ENCODE measurements at places on chromosomes 5 and 9.

GRCh38 chr9:93097511-93098201 is 1.6 kb downstream of the CARD19 start:
- no peak for DNase-seq

- DNase-seq = no peak
Measured at GRCh38 chr5:141121563-141121962, at the start of gene PCDHB4. Gene PCDHB4, plus strand, starts transcription at chr5:141121818. Its CDS starts 181 bp downstream, at chr5:141121999.

- DNase-seq = no peak
Measured at GRCh38 chr9:121593066-121593465, 58.4 kb upstream of the DAB2IP start.

DNA sequence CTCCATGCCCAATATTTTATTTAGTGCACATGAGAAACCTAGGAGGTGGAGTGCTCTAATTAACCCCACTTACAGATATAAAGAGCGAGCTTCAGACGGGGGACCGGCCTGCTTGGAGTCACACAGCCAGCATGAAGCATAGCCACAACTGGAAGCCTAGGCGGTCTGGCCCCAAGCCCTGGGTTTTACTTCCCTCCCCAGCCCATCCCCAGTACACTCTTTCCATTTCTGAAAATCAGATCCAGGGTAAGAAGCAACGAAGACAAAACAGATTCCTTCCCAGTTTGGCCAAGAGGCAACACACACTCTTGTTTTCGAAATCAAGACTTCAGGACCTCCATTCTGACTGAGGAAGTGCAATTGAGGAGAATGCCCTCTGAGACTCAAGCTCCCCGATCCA is 27.1 kb downstream of the KCNMB1 start:
- DNase-seq = no peak

- DNase-seq = no peak
Measured at GRCh38 chr5:34675857-34676256, 19.7 kb downstream of the RAI14 start.

DNA sequence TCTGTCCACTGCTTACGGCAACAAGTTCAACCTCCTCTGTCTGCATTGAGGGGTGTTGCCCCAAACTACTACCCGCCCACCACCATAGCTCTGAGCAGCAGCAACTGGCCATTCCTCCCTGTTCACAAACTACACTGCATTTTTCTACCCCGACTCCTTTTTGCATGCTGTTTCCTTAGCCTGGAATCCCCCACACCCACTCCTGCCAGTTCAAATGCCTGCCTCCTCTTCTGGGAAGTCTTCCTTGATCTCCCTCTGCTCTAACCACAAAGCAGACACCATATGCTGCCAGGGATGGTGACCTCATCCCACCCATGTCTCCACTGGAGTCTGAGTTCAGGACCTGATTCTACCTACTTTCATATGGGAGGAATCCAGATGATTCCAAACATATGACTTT is 13.3 kb downstream of the ALDH1B1 start:
- DNase-seq = no peak

DNA sequence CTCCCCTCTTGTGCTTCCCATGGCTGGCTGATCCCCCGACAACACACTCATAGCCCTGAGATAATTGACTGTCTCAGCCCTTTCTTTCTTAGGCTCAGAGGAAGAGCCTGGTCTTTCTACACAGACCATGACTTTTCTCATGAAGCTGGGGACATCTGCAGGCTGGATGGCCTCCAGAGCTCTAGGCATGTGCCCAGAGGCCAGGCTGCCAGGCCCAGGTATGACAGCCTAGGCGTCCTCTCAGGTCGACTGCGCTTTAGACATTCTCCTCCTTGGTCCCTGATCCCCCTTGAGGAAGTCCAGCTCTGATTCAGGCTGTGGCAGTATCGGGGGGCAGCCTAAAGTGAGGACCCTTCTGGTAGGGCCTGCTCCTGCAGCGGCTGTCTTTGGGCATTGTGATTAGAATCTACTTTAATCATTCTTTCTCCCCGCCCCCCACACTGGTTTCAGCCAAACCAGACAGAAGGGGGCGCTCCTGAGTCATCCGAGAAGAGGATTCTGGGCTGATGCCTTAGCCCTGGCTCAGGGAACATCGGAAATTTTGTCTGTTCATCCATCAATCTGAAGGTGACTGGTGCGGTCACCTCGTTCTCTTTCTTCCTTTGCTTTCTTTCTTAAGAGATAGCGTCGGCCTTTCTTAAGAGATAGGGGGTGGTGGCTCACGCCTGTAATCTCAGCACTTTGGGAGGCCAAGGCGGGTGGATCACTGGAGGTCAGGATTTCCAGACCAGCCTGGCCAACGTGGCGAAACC is 66.5 kb upstream of the HSPA9 start:
- peak; percentile 86 for DNase-seq

DNA sequence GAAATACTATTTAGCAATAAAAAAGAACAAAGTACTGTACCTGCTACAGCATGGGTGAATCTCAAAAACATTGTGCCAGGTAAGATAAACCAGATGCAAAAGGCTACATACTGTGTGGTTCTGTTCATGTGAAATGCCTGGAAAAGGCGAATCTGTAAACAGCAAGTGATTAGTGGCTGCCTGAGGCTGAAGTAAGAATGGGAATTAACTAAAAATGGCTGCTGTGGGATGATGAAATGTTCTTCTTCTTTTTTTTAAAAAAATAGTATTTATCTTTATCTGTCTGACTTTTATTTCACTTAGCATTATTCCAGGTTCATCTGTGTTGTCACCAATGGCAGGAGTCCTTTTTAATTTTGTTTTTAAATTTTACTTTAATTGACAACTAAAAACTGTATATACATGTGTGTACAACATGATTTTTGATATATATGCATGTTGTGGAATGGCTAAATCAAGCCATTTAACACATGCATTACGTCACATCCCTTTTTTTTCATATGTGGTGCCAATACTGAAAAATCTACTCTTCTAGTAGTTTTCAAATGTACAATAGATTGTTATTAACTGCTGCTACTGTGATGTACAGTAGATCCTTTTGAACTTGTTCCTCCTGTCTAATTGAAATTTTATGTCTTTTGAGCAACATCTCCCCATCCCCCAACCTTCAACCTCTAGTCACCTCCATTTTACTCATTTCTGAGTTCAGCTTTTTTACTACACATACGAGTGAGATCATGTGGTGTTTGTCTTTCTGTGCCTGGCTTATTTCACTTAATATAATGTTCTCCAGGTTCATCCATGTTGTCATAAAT is 62.9 kb upstream of the TNFAIP8 start:
- no peak for DNase-seq

GRCh38 chr5:151493665-151494064 is 46.3 kb downstream of the SLC36A1 start:
- no peak for DNase-seq

GRCh38 chr5:6178846-6179532 is 199.4 kb downstream of the MED10 start:
- DNase-seq = no peak

DNA sequence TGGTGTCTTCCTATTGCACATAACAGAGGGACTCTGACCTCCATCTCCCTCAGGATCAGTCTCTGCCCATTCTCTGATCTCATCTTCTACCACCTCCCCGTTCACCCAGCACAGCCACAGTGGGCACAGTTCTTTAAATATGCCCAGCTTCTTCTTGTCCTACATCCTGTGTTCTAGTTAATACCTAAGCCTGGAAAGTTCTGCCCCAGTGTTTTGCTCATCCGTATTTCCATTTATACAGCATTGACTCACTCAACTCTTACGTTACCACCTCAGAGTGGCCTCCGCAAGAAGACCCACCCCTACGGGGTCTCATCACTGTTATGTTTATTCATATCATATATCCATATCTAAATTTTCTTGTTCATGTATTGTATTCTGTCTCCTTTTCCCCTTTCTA is 315.5 kb downstream of the ADGRV1 start:
- DNase-seq = no peak

DNA sequence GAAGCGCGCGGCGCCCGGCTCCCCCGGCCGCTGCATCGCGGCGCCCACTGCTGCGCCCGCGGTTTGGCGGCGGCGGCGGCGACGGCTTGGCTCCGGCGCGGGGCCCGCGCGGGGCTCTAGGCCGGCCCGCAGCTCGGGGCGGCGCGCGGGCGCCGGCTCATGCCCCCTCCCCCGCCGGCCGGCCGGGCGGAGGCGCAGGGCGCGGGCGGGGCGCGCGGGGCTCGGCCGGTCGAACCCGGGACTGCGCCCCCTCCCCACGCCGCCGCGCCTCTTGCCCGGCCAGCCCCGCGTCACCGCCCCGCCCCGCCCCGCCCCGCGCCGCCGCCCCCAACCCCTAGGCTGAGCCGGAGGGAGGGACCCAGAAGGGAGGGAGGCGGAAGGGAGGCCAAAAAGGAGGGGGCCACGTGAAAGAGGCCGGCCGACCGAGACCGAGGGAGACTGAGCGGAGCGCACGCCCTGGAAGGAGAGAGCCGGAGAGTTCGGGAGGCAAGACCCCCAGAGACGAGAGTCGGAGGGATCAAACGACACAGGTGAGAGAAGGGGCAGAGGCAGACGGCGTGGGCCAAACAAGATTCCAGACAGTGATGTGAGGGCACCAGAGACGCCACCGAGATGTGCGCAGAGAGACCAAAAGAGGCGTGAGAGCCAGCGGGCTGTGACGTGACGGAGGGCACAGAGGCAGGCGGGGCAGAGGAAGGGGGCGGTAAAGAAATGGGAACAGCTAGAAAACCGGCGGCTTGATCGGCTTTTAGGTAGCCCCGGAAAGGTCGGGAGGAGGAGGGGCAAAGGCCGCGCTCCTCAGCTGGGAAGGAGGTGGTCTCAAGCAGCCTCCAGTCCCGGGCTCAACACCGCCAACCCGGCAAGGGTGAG is at the start of gene BARX1:
Gene BARX1 (minus strand): TSS at position 245 of the 870 bp plus-strand sequence. CDS start 209 bp downstream, at position 36.
- DNase-seq = no peak

DNA sequence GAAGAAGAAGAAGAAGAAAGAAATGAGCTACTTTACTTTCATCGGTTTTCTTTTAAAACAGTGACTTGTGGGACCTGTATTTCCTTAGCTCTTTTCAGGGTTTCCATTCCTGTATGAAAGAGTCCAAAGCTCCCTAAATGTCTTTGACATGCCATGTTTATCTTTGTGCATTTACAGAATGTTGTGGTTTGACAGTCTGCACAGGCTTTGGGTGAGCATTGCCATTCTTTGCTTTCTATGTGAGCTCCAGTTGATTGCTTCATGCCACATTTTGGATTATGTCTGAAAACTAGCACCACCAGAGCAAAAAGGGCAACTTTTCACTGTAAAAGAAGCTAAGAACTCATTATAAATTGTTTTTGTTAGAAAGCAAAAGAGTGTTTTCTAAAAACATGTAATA is 733.4 kb downstream of the TLE4 start:
- no peak for DNase-seq

DNA sequence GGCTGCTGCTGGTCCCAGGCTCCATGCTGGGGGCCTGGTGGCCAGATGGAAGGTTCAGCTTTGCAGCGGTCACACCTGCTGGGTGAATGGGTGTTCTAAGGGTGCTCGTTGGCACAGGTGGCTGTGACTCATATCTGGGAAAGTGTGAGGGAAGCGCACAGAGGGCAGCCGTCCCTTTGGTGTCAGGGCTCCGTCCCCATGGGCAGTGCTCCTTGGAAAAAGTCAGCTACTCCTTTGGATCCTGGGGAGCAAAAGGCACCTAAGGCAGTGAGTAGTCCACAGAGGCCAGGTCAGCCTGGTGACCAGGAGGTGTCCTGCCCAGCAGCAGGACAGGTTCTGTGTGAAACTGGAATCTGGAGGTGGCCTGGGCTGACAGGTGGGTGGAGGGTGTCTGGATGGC is 18.4 kb upstream of the GBGT1 start:
- DNase-seq = no peak

GRCh38 chr9:89523948-89524347 is 26.0 kb upstream of the SEMA4D start:
- DNase-seq = peak; percentile 61

- DNase-seq = no peak
Measured at GRCh38 chr9:34341659-34342295, 12.4 kb downstream of the NUDT2 start.

GRCh38 chr5:79886925-79887655 is 104.0 kb downstream of the MTX3 start:
- no peak for DNase-seq

GRCh38 chr5:36279054-36279698 is 22.5 kb downstream of the RANBP3L start:
- no peak for DNase-seq

- peak; percentile 51 for DNase-seq
Measured at GRCh38 chr9:137150617-137151457, 11.9 kb downstream of the GRIN1 start.

GRCh38 chr9:18255747-18256146 is 218.2 kb upstream of the ADAMTSL1 start:
- DNase-seq = no peak

- DNase-seq = no peak
Measured at GRCh38 chr9:119810645-119811429, 441.6 kb upstream of the BRINP1 start.

GRCh38 chr5:32953694-32954093 is 242.6 kb downstream of the NPR3 start:
- no peak for DNase-seq

DNA sequence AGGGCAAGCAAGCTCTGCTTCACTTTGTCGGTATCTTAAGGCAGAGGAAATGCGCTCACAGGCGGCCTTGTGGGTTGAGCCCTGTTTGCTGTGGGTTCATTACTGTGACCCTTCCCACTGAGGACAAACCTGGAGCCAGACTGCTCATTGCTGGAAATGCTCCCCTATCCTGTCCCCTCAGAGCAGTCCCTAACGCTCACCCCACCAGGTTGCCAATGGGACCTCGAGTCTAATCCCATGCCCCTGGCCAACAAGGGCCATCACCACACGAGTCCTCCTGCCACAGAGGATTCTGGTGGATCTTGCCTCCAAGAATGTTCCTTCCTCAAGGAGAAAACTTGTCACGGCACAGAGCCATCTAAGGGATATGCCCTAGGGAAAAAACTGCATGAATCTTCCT is 14.6 kb downstream of the IPPK start:
- DNase-seq = no peak
